AG09309 (cell line): ENCODE measurements at places on chromosomes 11 and 22.
A peak's percentile ranks its signal among the peaks of the same experiment; 100 is the strongest.

DNA sequence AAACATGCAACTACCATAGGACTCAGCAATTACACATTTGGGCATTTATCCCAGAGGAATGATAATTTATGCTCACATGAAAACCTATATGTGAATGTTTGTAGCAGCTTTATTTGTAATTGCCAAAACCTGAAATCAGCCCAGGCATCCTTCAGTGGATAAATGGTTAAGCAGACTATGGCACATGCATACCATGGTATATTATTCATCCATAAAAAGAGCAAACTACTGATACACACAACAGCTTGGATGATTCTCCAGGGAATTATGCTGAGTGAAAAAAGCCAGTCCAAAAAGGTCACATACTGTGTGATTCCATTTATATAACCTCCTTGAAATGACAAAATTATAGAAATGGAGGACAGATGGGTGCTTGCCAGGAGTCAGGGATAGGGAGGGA lies 86.7 kb downstream of the ALX4 start:
- no peak for DNase-seq

- no peak for DNase-seq
Observed at GRCh38 chr11:130907229-130907628, 9.1 kb downstream of the SNX19 start.

DNA sequence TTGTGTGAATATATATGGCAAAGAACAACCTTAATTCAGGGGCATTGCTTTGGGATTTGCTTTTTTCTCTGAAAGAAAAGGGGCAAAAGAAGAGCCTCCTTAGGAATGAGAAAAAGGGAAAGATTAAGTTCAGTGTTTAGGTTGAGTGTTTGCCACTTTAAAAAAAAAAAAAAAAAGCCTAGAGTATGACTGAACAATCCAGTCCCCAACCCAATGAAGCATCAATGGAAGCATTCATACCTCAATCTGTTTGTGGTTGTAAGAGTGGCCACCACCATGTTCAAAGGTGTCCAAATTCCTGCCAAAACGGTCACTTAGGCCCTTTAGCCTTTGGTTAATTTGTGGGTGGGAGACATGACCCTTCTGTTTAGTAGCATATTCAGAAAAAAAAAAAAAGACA lies 260.6 kb downstream of the SOX6 start:
- DNase-seq, result no peak

GRCh38 chr11:64894070-64894811 lies 15.8 kb upstream of the EHD1 start:
- no peak for DNase-seq

GRCh38 chr11:47854667-47855066 lies 6.5 kb upstream of the NUP160 start:
- no peak for DNase-seq

DNA sequence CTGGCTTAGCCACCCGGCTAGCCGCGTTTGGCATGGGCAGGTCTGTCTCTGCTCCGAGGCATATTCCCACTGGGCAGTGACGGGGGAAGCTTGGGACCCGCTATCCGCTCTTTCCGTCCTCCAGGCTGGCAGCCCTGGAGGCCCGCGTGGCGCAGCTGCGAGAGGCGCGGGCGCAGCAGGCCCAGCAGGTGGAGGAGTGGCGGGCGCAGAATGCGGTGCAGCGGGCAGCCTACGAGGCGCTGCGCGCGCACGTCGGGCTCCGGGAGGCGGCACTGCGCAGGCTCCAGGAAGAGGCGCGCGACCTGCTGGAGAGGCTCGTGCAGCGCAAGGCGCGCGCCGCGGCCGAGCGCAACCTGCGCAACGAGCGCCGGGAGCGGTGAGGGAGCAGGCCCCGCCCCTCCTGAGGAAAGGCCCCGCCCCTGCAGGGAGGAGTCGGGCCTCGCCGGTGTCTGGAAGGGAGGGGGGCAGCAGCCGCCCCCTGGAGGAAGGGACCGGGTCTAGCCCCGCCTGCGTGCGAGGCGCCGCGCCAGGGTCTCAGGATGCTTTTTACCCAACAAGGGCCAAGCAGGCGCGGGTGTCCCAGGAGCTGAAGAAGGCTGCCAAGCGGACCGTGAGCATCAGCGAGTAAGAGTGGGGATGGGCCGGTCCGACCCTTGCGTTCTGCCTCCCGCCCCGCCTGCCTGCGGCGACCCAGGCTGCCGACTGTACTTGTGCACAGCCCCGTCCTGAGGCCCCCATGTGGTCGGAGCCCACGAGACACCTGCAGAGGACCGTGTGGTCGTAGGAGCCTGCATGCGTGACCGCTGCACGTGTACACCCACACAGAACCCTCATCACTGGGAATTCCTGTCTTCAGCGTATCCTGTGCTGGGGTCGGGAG lies 7.9 kb downstream of the ATG16L2 start:
- no peak for DNase-seq

- no peak for DNase-seq
Observed at GRCh38 chr22:41525450-41526225, 18.6 kb downstream of the POLR3H start.

- DNase-seq, result no peak
Observed at GRCh38 chr11:120198787-120199469, 11.9 kb upstream of the OAF start.

- peak; percentile 57 for DNase-seq
Observed at GRCh38 chr11:100562128-100562527, 125.0 kb upstream of the ARHGAP42 start.

GRCh38 chr11:128894286-128894681 lies 3.1 kb downstream of the KCNJ5 start:
- no peak for DNase-seq

DNA sequence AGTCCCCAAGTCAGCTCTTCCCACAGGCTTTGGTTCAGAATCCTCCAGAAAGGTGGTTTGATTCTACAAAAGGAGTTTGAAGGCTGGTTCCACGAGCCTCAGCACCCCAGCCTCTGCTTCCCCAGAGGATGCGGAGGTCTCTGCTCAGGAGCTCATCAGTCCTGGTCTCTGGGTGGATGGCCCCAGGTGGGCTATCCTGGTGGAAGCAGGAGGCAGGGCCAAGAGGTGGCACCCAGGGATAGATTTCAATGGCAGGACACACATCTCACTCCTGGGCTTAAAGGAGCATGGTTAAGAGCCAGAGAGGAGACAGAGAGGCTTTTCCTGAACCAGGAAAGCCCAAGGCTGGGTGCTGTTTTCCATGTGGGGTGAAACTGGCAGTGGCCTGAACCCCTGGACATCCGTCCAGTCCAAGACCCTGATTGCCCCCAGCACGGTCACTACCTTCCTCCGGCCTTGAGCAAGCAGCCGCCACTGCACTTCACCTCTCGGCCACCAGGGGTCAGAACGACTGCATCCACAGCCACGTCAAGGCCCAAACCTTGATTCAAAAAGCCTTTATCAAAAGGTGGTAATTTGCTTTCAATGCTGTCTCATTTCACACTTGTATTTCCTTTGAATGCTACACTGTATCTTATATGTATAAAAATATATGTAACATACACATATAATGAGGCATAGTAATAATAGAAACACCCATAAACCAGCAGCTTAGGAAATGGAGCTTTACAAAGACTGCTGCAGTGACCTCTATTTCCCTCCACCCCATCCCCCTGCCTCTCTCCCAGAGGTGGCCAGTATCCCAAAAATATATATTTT lies 19.3 kb upstream of the FXYD2 start:
- peak; percentile 8 for DNase-seq

DNA sequence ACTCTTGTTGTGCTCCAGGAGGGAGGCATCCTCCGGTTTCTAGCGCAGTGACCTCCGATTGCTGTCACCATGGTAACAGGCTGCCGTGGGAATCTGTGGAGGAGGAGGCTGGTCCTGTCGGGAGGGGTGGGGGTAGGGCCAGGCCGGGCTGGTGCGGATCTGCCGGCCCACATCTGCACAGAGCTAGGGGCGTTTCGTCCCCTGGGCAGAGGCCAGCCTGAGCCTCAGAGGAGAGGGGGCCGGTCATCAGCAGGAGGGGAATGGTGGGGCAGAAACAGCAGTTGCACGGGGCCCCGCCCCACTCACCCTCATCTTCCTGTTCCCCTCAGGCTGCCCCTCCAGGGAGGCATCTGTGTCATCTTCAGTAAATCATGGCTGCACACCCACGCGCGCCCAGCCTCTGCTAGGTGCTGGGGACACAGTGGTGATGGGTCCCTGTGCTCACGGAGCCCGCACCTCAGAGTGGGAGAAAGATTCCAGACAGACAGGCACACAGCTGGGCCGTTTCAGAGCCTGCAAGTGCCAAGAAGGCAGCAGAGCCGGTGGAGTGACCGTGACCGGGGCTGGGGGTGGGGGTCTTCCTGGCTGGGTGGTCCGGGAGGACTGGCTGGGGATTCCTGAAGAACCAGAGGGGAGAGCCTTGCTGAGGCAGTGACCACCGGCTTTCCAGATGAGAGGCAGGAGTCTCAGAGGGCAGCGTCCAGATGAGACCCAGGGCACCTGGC lies 120.5 kb downstream of the CACNA1I start:
- no peak for DNase-seq

DNA sequence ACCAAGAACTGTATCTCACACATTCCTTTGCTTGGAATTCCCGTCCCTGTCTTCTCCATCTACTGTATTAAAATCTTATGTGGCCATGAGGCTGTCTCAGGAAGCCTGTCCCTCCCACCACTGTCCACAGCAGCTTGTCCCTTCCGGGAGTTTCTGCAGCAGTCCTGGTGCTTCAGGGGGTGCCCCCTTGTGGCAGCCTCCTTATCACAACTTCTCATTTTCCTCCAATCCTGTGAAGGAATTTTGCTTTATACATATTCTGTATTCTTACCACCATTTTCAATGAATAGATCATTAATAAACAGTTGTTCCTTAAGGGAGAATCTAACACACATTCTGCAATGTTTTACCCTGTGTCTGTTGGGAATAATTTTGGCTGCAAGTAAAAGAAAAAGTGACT lies 220.4 kb upstream of the RAG2 start:
- DNase-seq, result no peak

DNA sequence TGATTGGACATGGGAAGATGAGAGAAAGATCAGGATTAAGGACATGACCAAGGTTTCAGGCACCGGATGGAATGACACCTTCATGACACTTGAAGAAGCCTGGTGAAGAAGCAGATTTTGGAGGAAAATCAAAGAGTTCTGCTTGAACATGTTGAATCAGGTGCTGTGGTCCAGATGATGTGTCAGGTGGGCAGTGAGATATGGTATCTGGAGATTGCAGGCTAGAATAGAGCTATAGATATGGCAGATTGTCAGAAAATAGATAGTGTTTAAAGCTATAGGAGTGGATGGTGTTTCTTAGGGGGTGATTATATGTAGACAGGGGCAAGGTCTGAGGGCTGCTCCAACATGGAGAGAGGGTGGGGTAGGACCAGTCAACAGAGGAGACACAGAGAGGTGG lies 40.2 kb downstream of the PANX1 start:
- no peak for DNase-seq

- DNase-seq, result no peak
Observed at GRCh38 chr22:33426451-33426850, 368.3 kb upstream of the SYN3 start.

DNA sequence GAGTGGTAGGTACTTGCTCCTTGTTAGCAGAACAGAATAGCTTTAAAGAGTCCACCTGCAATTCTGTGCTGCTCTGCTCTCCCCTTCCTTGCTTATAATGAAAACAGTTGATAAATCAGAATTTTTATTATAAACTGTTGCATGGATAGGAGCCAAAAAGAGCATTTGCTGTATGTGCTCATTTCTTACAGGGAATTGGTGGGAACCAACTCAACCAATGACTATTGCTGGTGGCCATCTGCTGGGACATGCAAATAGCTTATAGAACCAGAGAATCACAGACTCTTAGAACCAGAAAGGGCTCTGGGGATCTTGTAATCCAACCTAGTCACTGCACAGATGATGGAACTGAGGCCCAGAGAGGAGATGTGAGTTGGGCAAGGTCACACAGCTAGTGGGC lies 43.1 kb upstream of the NECTIN1 start:
- DNase-seq, result no peak

DNA sequence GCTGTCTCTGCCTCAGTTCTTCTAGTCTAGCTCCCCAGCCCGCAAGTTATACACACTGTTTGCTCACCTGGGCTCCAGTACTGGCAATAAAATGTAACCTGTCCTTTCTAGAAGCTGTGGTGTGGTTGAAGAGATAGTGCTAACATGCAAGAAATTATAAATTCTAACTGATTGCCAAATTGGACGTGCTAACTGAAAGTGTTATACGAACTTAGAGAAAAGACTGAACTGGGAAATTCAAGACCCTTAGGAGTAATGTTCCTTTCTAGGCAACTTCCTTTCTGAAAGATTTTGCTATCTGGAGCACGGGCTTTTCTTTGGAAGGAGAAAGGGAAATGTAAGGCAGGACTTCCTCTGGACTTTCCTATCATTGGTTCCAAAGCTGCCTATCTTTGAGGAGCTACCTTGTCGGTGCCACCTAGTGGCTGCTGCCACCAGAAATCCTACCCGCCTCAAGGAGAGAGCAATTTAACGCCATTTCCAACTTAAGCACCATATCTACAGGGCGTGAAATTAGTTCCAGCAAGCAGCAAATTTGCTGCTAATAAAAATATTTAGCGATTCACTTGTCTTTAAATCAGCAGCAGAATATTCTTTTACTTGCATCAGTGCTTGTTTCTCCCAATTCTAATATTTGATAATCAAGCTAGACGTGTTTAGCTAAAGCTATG lies 12.7 kb upstream of the TMEM218 start:
- no peak for DNase-seq

DNA sequence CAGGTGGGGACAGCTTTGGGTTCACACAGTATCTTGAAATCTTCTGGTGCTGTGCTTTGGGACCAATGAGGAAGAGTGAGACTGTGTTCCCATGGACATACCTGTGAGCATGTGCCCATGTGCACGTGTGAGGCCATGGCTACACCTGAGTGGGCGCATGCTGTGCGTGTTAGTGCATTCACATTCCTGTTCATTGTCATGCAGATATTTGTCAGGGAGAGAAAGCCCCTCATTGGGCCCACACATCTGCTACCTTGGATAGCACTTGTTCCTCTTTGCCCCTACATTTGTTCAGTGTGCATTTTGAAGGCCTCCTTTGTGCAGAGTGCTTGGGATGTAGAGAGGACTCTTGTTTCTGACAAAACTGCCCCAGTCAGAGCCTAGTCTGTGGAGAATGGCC lies 154.3 kb upstream of the E2F8 start:
- no peak for DNase-seq

- peak; percentile 5 for DNase-seq
Observed at GRCh38 chr11:1532014-1532586, 40.0 kb downstream of the DUSP8 start.

DNA sequence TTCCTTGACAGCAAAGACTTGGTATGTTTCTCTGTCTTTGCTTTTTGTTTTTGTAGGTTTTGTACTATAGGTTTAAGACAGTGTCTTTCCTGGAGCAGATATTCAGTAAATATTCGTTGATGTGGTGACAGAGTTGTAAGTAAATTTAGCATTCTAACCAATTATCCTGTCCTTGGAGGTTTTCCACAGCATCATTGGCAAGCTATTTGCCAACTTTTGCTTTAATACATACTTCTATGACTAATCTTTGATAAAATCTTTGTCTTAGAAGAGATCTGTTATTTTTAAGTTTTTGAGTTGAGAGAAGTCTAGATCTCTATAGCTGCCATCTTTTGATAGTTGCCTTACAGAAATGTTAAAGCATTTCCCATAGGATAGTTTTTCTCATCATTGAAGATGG lies 3.8 kb downstream of the USP47 start:
- no peak for DNase-seq

DNA sequence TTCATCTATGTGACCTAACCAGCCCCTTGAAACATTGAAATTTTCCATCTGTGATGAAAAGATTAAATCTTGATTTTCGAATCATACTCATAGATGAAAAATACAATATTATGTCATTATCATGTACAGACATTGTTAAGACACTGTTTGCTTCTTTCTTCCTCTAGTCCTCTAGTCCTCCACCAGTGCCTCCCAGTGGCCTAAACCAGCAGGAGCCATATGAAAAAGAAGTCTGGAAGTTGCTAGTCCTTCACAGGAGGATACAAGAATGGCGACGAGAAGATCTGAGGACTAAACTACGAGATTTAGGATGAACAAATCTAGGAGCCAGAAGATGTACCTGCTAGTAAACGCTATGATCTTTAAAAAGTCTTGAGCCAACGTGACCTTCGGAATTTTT lies 134.1 kb downstream of the SLC17A6 start:
- no peak for DNase-seq
